HTR-8/SVneo (cell line): ENCODE measurements at places on chromosomes 2 and 18.

- DNase-seq, result no peak
These were observed 644 bp upstream of the NEU2 start for GRCh38 chr2:233031556-233032500.

- no peak for DNase-seq
These were observed 1.6 kb downstream of the ELAC1 start for GRCh38 chr18:50969448-50969847.

DNA sequence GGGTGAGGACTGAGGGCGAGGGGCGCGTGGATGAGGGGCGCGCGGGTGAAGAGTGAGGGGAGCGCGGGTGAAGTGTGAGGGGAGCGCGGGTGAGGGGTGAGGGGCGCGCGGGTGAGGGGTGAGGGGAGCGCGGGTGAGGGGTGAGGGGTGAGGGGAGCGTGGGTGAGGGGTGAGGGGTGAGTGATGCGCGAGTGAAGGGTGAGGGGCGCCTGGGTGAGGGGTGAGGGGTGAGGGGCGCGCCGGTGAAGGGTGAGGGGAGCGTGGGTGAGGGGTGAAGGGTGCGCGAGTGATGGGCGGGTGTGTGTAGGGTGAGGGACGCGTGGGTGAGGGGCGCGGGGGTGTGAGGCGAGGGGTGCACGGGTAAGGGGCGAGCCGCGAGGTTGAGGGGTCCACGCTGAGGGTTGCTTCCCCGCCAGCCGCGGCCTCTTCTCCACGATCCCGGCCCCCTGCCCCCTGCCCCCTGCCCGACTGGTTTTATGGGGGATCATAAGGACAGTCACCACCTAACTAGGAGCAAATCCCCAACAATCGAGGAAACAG lies 1.1 kb upstream of the SLC66A2 start:
- DNase-seq, result no peak

DNA sequence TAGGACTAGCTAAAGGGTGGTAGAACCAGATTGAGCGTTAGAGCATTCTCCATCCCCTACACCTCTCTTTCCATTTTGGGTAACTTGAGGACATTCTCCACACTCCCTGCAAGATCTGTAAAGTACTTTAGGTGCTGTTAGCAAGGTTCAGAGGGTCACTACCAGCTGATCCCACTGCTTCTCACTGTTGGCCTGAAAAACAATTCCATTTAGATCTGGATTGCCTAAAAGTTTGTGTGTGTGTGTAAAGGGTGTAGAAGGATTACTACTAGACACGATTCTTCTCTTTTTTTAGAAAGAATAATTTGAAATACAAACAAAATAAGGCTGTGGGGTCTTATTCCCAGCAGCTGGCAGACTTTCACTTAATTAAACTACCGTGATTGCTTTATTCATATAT lies 95.1 kb upstream of the TMEM178A start:
- no peak for DNase-seq
